Occipital lobe (tissue), 3 donors: ENCODE measurements at places on chromosomes 6 and 20.

GRCh38 chr6:140463312-140463710, 1088.9 kb upstream of the CITED2 start:
- DNase-seq = no peak

DNA sequence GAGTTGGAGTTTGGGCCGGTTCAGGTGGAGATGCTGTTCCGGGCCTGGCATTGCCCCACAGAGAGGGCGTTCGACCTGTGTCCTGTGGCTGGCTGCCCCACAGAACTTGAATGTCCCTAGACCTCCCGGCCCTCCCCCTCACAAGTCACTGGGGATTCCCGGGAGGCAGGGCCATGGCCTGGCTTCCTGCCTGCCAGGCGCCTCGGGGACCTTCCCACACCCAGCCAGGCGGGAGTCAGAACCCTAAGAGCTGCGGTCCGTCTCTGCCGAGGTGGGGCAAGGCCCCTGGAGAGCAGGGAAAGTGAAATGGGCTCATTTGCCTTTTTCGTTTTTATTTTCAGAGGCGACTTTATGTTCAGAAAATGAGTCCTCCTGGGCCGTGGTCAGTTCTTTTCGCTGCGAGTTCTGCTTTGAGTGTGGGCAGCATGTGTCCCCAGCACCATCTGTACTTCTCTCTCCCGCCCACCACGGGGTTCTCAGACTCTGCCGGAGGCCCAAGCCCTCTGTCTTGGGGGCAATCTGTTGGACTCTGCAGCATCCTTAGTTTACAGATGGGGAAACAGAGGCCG, 8.5 kb downstream of the RBM38 start:
- no peak for DNase-seq

GRCh38 chr6:111683749-111684267, 78.1 kb upstream of the TRAF3IP2 start:
- no peak for DNase-seq

DNA sequence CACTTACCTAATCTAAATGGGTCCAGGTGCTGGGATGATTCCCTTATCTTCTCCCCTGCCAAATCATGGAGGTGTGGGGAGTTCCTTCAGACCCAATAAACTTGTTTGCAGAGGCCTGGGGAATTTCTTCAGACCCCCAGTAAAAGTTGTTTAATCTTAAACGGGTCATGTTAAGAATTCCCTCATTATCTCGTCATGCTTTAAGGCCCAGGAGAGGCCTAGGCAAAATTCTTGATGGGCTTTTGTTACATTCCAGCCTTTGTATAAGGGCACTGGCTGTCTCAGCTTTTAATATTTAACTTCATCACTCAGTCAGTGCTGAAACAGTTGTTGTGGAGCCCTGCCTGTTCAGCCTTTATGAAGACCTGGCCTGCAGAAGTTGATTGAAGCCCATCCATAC, 11.0 kb upstream of the SLC35B3 start:
- no peak for DNase-seq

GRCh38 chr6:78844899-78845298, 22.5 kb upstream of the IRAK1BP1 start:
- no peak for DNase-seq

DNA sequence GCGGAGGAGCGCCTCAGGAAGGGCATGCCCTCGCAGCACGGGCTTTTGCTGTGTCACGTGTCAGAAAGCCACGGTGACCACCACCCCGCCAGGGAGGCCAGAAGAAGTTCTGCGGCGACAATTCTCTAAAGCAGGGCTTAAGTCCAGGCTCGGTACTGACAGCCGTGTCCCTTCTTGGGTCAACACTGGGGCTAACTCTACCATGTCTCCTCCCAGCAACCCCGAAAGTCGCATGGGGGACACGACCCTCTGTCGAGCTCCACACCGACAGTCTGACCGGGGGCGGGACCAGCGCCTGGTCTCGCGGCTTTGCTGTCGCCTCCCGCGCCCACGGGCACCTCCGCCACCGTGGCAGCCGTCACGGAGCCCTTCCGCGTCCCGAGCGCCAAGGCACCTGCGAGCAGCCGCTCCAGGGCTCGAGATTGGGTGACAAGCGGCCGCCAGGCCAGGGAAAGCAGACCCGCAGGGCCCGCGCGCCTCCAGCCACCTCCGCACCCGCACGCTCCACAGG, 534 bp downstream of the NANP start:
- peak; percentile 34 for DNase-seq

GRCh38 chr20:41476013-41476441, 109.4 kb upstream of the EMILIN3 start:
- no peak for DNase-seq

- peak; percentile 8 for DNase-seq
Measured at GRCh38 chr6:227074-227782, 65.1 kb upstream of the DUSP22 start.

- no peak for DNase-seq
Measured at GRCh38 chr20:38089500-38089899, 56.0 kb downstream of the RPRD1B start.

- DNase-seq = no peak
Measured at GRCh38 chr6:128573036-128573435, 52.6 kb upstream of the PTPRK start.

- DNase-seq = no peak
Measured at GRCh38 chr6:144190080-144190479, 39.8 kb downstream of the STX11 start.

DNA sequence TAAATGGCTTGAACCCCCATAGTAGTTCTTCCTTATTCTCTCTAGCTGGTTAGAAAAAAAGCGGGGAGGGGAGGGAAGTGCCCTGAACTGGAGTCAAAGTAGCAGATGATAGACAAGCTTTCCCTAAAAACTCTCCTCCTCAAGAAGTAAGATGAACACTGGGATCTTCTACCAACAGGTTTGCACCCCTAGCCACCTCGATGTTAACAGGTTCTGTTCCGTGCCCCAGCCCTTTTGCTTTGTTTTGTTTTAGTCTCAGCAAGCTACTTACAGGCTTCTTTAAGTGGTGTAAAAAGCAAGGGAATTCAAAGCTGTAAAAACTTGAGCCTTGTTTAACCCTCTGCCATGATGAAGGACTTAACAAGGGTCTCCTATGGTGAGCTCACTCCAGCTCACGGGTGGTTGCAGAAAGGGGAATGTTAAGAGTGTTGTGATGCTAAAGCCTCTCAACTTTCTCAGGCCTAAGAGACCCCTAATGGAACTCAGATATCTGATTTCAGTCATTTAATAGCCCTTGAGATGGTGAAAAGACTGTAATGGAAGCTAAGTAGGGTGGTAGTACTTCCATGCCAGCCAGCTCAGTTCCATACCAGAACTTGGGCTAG, 106.0 kb downstream of the FOXO3 start:
- DNase-seq = no peak

- DNase-seq = no peak
Measured at GRCh38 chr6:71621918-71622519, 264.3 kb upstream of the RIMS1 start.

DNA sequence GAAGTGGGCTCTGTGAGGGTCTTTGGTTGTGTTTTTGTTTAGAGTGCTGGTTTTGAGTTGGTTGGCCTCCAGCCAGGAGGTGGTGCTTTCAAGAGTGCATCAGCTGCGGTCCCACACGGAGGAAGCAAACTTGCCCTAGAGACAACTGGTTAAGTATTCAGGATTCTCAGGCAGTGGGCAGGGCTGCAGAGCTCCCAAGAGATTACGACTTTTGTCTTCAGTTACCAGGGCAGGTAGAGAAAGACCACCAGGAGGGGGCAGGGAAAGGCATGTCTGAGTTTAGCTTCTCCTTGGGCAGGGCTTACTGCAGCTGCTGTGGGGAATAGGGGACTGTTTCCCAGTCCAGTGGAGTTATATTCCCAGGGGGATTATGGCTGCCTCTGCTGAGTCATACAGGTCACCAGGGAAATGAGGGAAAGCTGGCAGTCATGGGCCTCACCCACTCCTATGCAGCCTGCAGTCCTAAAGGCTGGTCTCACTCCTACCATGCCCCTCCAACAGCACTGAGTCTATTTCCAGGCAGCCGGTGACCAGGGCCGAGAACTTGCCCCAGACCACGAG, 64.3 kb downstream of the TTI1 start:
- DNase-seq = no peak

- DNase-seq = no peak
Measured at GRCh38 chr6:130259557-130259956, 36.8 kb upstream of the SAMD3 start.

- DNase-seq = no peak
Measured at GRCh38 chr6:150426198-150426597, 57.4 kb downstream of the IYD start.

DNA sequence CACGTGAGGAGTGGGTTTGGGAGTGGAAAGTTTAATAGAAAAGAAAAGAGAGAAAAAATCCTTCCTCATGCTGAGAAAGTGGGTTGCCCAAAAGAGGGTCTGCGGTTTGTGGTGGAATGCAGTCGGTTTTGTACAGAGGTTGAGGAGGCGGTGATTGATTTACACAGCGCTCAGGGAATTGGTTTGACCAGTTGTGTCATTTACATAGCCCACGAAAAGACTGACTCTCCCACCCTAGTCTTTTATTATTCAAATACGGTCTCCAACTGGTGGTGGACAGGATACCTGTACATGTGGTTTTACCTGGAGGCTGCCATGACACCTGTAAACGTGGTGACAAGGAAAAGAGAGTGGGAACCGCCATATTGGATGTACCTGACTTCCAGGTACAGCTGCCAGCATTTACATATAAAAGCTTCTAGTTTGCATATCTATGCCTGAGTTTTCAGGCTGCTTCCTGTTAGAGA, 42.1 kb downstream of the HLA-DPB1 start:
- no peak for DNase-seq
